ENCODE measurements at places on chromosomes 3 and 15. TPM values are rescaled to one million over a fixed set of nuclear protein-coding genes. Genes with fewer than 3 reads are reported as not detected.
A peak's percentile ranks its signal among the peaks of the same experiment; 100 is the strongest.

The DUOX2 gene
- total RNA-seq = not detected

The AMT gene
- total RNA-seq = 1.5 TPM

The RBPMS2 gene
- not detected for total RNA-seq

The HYAL3 gene
- 12.0 TPM for total RNA-seq

The CGNL1 gene
- under 0.01 TPM for total RNA-seq

- DNase-seq = peak; percentile 65
These were observed 15.9 kb upstream of the OCA2 start for GRCh38 chr15:28114721-28115622.

DNA sequence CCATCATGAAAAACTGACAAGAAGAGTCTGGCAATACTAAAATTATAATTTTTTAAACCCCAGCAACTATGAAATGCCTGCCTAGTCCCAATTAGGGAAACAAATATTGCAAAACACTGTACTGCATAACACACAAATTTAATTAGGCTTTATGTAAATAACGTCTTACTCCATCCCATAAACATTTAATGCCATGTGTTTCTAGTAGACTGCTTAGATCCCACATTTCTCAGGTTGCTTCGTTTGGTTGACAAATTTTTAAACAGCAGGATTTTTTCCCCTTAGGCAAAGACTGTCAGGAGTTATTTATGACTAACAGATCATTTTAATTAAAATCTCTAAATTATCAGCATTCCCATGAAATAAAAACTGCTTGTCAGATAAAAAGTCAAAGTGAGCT lies 29.9 kb downstream of the EIF2AK4 start:
- DNase-seq = peak; percentile 9

DNA sequence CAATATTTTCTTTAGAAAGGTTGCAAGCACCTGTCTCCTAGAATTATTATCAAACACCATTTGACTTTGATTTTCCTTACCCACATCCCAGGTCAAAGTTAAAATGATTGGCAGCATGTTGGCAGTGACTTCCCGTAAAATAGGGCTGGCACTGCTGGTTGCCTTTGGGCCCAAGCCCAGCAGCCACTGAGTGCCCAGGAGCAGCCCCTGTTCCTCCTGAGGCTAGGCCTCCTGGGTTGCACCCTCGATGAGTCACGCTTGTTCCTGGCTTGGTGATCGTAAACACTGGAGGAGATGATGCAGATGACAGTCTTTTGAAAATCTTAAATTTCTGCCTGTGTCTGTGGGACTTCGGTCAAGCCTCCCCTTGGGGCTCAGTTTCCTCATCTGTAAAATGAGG lies 290.0 kb downstream of the TLE3 start:
- peak; percentile 85 for DNase-seq

- peak; percentile 33 for DNase-seq
These were observed 93.1 kb downstream of the STAG1 start for GRCh38 chr3:136658946-136659682.

DNA sequence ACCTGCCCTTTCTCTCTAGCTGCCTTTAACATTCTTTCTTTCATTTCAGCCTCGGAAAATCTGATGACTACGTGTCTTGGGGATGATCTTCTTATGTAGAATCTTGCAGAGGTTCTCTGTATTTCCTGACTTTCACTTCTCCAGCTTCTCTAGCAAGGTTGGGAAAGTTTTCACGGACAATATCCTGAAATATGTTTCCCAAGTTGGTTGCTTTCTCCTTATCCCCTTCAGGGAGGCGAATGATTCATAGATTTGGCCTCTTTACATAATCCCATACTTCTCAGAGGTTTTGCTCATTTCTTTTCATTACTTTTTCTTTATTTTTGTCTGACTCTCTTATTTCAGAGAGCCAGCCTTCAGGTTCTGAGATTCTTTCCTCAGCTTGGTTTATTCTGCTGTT lies 62.1 kb upstream of the CCDC54 start:
- peak; percentile 14 for DNase-seq

DNA sequence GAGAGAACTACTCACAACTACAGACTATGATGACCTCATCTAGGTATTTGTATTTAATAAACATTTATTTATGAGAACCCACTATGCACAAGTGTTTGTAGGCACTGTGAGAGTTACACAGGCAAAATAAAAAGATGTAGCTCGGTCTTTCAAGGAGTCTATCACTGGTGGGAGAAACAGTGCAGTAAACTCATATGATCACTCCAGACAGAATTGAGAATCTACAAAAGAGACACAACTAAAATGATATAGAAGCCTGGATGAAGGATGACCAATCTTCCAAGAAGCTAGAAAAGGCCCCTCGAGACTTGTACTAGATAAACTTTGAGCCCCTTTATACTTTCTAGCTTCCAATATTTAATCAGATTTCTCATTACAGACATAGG lies 70.2 kb upstream of the ZBTB20 start:
- DNase-seq = no peak

DNA sequence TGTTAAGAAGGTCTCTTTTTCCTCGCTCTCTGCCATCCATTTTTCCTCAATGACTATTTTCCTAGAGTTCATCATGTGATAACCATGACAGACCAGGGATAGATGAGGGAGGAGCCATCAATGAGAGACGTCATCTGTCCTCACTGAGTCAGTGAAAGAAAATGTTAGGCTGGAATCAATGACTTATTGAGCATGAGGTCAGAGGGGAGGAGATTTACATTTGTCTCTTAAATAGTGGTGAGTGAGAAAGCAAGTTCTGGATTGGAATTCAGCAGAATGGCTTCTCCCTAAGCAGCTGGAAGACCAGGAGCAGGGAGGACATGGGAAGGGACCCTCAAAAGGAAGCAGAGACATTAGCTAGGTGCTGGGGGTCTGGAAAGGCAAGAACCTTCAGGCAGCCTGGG lies 28.2 kb upstream of the USP3 start:
- peak; percentile 83 for DNase-seq

DNA sequence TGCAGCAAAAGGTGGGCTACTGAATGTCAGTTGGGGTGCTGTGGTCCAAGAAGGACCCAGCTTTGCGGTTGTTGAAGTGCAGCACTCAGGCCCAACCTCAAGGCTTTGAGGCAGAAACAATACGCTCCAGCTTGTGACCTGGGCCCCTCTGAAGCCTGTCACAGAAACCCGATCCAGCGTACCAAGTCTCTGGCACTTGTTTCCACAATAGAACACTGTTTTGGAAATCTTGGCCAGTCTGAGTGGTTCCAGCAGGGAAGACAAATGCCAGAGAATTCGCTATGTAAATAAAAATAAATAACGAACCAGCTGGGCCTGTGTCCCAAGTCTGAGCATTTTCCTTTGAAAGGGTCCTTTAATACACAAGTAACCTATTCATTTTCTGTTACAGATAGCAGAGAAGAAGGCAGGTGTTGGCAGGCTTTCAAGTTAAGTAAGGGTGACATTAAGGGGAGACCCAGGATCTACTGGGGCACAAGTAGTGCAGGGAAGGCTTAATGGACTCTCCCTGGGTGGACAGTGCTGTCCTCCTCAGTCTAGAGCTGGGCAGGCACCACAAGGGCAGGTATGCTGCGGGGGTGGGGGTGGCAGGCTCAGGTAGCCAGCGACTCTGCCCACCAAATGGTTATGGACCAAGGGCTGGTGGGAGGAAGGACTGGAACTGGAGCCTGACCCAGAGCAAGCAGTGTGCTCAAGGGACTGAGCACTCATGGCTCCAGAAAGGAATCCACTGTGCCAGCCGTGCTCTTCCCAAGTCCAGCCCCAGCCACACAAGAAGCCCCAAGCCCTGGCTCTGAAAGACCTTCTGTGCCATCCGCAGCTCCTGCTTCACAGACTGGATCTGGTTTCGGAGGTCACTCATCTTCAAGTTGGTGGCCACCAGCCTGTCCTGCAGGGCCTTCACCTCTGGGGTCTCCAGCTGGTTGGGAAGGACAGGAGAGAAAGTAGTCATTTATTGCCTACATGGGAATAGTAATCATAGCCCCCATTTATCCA lies 26.3 kb downstream of the CCDC13 start:
- no peak for DNase-seq

GRCh38 chr3:125194061-125194848 lies 18.3 kb downstream of the SLC12A8 start:
- peak; percentile 25 for DNase-seq

DNA sequence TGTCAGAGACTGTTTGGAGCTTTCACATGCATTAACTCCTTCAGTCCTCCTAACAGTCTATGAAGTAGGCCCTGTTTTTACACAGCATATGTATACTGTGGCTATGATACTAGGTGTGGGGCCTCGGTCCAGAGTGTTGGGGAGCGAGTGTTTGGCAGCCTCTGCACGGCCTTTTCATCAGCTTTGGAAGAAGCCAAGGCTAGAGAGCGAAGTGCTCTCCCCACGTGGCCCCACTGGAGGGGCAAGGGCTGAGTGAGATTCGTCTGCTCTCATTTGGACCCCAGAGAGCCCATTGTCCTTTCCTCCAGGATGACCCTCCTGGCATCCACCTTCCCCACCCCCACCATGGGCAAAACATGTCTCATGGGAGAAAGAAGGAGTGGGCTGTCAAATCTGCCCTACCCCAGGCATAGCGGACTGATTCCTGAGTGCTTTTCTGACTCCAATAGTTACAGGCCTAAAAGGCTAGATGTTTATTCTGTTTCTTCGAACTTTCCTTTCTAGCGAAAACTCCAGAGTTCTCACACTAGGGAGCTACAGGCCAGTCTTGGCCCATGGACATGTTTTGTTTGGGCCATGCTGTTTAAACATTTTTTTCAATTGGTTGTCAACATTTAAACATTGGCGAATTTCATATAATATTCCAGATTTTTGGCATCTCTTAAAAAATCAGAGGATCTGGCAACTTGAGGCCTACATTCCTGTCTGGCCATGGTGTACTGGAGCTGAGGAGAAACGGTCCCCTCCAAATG lies 76.0 kb downstream of the EEFSEC start:
- DNase-seq = no peak

DNA sequence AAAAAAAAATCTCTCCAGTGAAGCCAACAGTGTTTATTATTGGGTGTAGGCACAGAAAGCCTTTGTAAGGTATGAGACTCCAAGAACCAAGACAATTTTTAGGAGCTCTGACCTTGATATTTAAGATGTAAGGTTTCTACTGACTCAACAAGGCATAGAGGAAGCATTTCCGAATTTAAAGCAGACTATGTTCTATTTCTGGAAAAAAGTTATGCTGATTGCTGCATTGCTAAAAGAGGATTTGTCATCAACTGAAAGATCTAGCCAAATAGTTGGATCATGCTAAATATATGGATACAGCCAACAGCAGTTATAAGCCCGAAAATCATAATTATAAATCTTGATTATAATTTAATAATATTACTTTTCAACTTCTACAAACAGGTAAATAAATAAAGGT lies 53.3 kb upstream of the MELTF start:
- DNase-seq = no peak

GRCh38 chr3:132553826-132554225 lies 43.2 kb upstream of the ACKR4 start:
- DNase-seq = no peak

DNA sequence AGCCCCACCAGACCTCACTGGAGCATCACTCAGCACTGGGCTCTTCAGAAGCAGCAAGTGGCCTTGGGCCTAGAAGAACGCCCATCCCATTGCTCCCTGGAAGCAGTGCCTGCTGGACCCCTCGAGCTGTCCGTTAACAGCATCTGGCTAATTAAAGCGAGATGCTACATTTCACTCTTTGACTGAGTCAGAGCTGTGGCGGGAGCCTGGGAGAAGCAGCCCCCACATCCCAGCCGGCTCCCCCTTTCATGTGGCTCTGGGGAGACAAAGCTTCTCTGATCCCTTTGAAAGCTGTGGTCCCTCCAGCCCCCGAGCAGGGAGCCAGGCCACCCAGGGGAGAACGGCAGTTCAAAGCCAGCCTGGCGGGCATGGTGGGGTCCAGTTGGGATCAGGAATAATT lies 103.7 kb downstream of the MEGF11 start:
- DNase-seq = no peak

- DNase-seq = peak; percentile 47
These were observed 10.4 kb downstream of the TEX264 start for GRCh38 chr3:51681453-51681852.

DNA sequence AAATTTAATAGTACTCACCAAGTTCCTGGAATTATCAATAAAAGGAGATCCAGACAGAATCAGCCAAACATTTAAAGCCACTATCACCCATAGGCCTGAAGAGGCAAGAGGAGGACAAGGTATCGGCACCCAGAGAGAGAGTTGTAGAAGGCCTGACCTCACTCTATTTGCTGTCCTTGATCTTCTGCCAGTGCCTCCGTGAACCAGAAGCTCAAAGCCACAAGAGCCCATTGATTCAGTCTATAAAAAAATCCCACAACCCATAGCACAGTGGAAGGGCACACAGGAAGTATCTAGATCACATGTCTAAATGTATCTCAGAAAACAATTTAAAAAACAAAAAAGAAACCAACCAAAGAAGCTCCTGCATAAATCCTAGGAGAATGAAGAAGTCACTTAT lies 68.6 kb upstream of the FAM174B start:
- peak; percentile 53 for DNase-seq

DNA sequence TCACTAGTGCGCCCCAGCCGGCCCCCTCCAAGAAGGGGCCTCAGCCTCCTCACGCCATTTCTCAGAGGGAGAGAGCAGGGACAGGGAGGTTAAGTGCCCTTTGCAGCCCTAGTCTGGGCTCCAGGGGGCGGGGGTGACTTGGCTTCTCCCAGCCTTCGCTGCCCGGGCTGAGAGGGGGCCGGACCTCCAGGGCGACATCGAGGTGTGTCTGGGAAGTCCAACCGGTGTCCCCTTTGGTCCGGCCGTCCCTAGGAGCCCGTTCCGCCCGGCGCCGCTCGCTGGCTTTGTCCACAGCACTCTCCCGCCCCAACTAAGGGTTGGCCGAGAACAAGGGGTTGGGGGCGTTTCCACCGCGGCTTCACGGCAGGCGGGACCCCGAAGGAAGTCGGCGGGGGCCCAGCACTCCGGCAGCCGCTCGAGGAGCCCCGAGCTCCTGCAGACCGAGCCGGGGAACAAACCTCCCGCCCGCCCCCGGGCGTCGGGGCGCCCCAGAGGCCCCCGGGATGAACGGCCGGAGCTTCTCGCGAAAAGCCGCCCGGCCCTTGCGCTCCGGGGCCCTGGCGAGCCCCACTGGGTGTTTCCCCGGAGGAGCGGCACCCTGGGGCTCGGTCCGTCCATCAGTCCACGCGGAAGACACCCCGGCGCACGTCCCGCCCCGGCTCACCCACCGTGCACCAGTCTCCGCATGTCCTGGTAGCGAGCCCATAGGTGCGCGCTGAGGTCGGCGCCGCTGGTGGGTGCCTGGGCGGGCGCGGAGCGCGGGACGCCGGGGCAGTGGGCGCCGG lies 627 bp downstream of the NT5DC2 start:
- no peak for DNase-seq

DNA sequence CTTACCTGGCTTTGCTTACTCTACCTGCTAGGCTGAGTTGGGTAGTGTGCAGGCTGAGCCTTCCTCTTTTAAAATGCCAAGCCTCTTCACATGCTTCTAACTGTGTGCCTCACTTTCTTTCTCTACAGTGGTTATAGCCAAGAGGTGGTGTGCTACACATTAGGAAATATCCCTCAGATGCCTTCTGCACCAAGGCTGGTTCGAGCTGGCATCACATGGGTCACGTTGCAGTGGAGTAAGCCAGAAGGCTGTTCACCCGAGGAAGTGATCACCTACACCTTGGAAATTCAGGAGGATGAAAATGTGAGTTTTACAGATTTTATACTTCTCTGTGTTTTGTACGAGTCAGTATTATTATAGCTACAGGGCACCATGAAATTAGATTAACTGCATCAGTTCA lies 117.8 kb downstream of the GHSR start:
- DNase-seq = no peak

- no peak for DNase-seq
These were observed 67.4 kb downstream of the LRIG1 start for GRCh38 chr3:66433522-66433782.

Measured in RPMI7951 (cell line).